ENCODE measurements at places on chromosomes 7 and 10.

GRCh38 chr10:66362522-66362921, 563.3 kb upstream of the LRRTM3 start:
- H3K4me3 ChIP-seq, result no peak overlapping the region
- H3K36me3 ChIP-seq, result no peaks in the 10 kb centered on the region
- DNase-seq, result no peak
- H3K4me1 ChIP-seq, result no peaks in the 10 kb centered on the region
- H3K27me3 ChIP-seq, result no peaks in the 10 kb centered on the region

- no peak overlapping the region for H3K4me3 ChIP-seq
- peaks cover 8% of the 10 kb centered on the region for H3K36me3 ChIP-seq
- no peak overlapping the region for H3K27ac ChIP-seq
- peaks cover 19% of the 10 kb centered on the region for H3K4me1 ChIP-seq
- no peaks in the 10 kb centered on the region for H3K27me3 ChIP-seq
- DNase-seq, result peak; percentile 54
Measured at GRCh38 chr7:140564643-140565042, 76.0 kb downstream of the DENND2A start.

GRCh38 chr7:39721345-39721744, 98.0 kb downstream of the RALA start:
- no peaks in the 10 kb centered on the region for H3K4me1 ChIP-seq
- no peak for DNase-seq
- no peak overlapping the region for H3K27ac ChIP-seq
- no peaks in the 10 kb centered on the region for H3K27me3 ChIP-seq
- no peaks in the 10 kb centered on the region for H3K36me3 ChIP-seq

DNA sequence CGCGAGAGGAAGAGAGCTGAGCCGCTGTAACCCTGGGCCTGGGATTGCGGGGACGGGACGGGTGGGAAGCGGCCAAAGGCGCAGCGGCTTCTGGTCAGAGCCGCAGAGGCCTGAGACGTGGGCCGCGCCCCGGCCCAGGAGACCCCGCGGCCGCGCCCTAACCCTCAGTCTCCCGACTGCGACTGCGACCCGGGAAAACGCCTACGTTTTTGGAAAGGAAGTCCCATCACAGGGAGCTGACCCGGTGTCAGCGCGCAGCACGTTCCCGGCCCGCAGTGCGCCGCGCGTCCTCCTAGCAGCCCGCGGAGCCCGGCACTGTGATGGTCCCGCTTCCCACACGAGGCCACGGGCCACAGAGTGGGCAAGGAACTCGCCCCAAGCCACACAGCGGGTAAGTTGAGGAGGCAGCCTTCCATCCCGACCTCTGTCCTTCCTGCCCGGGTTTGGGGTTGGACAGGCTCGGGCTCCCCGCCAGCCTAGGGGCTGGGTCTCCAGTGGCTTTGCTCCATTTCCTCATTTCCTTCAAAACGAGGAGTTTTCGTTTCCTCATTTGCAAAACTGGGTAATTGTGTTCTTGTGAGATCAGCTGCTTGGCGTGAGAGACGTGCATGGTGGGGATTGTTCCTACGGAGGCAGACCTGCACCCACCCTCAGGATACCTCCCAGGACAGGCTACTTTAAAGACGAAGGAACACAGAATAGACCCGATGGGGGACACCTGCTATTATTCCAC, 1.2 kb downstream of the GPNMB start:
- H3K4me1 ChIP-seq, result peaks cover 10% of the 10 kb centered on the region
- no peak for DNase-seq
- no peaks in the 10 kb centered on the region for H3K36me3 ChIP-seq
- H3K27ac ChIP-seq, result no peak overlapping the region
- H3K27me3 ChIP-seq, result peaks cover 9% of the 10 kb centered on the region

- peaks cover 29% of the 10 kb centered on the region for H3K4me1 ChIP-seq
- no peak overlapping the region for H3K4me3 ChIP-seq
- peak overlapping the region; percentile 53 for H3K27ac ChIP-seq
- H3K27me3 ChIP-seq, result no peaks in the 10 kb centered on the region
- peak; percentile 81 for DNase-seq
Measured at GRCh38 chr7:94064541-94065191, 60.5 kb upstream of the BET1 start.

DNA sequence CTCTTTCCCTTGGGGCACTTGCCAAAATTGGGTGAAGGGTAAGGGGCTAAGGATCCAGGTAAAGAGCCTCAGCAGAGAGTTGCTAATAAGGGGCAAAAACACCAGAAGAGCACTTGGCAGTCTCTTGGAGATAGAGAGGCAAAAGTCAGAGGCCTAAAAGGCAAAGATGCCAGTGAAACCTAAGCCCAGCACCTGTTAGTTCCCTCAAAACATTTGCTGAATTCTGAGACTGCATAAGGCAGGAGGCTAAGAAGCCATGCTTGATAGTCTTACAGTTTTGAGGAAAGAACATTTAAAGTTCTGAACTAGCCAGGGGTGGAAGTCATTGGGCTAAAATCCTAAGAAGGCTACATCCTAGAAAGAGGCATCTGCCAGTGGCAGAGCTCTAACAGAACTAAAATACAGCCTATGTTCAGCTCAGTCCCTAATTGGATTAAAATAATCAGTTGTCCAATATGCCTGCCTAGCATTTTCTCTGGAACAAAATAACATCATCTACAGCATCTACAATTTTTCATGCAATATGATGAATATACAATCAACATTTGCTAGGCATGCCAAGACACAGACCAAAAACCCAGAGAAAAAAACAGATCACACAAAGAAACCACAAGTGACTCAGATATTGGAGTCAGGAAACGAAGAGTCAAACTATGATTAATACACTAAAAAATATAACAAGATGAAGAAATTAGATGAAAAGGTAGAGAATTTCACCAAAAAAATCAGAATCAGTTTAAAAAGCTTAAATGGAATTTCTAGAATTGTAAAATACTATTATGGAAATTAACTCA, 7.7 kb downstream of the HTR7 start:
- H3K27ac ChIP-seq, result no peak overlapping the region
- DNase-seq, result peak; percentile 74
- no peak overlapping the region for H3K4me3 ChIP-seq
- no peaks in the 10 kb centered on the region for H3K36me3 ChIP-seq

DNA sequence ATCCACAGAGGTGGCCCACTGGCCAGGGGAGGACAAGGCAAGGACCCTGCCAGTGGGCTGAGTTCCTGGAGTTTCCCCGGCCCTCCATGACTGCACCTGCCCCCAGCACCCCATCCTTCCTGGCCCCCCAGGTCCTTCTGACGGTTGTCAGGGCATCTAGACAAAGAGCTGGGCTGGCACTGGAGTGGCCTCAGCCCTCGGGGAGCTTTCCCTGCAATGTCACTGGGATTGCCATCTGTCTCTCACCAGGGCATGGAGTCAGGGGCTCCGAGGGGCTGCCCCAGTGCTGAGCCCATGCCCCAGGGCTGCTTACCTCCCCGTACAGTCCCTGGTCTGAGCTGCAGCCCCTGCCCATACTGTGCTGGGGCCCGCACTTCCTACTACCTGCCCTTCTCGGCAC, 446.5 kb upstream of the MKI67 start:
- H3K36me3 ChIP-seq, result no peaks in the 10 kb centered on the region
- H3K4me1 ChIP-seq, result no peaks in the 10 kb centered on the region
- no peak overlapping the region for H3K4me3 ChIP-seq
- no peaks in the 10 kb centered on the region for H3K27me3 ChIP-seq

DNA sequence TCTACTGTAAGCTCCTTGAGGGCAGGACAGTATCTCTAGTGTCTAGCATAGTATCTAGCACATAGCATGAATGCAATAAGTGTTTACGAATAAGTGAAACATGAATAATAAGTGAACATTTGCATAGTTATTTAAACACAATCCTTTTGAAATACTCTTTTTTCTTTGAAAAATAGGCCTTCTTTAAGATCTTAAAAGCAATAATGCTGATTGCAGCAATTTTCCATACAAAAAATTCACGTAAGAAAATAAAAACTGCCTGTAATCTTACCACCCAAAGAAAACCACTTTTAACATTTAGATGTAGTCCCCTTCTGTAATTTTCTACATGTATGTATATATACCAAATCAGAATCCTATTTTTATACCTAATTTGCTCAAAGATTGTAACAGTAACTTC, 162.5 kb upstream of the HPS1 start:
- H3K36me3 ChIP-seq, result no peaks in the 10 kb centered on the region
- H3K4me1 ChIP-seq, result no peaks in the 10 kb centered on the region
- no peak overlapping the region for H3K27ac ChIP-seq
- no peak for DNase-seq

DNA sequence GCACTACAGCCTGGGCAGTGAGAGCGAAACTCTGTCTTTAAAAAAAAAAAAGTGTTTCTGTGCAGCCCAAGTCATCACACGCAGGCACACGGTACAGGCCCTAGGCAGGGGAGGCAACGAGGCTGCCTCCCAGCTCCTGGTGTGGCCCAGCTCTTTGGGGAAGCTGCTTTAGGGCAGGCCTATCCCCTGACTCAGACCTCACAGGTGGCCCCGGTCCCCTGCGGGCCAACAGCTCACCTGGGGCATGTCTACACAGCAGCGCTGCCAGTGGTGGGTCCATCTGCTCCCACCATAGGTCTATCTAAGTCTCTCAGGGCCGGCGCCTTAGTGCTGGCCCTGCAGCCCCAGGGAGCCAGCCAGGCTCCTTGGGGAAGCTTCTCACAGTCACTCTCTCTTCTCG, 31.4 kb downstream of the ZAN start:
- no peak for DNase-seq
- H3K4me1 ChIP-seq, result no peaks in the 10 kb centered on the region
- H3K4me3 ChIP-seq, result no peak overlapping the region
- no peaks in the 10 kb centered on the region for H3K36me3 ChIP-seq
- H3K27ac ChIP-seq, result no peak overlapping the region

- DNase-seq, result no peak
- no peaks in the 10 kb centered on the region for H3K27me3 ChIP-seq
- H3K27ac ChIP-seq, result no peak overlapping the region
- H3K36me3 ChIP-seq, result no peaks in the 10 kb centered on the region
- H3K4me3 ChIP-seq, result no peak overlapping the region
Measured at GRCh38 chr10:1214882-1215540, 158.8 kb downstream of the WDR37 start.

DNA sequence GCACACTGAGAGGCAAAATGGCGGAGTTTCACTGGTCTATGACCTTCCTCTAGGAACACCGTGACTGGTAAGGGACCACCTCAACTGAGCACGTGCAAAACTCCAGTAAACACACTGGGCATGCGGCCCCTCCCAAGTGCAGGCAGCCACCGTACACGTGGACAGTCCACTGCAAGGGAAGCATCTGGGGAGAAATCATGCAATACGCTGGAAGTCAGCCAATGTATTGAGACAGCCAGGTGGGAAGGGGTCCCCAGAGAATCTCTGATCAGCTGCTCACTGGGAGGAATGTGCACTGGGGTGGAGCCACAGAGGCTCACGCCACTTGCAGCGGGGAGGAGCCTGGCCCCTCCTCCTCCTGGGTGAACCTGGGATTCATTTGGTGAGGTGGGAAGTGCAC, 49.3 kb downstream of the CFAP46 start:
- no peaks in the 10 kb centered on the region for H3K4me1 ChIP-seq
- no peak for DNase-seq
- H3K27me3 ChIP-seq, result peaks cover 33% of the 10 kb centered on the region
- H3K4me3 ChIP-seq, result no peak overlapping the region
- no peaks in the 10 kb centered on the region for H3K36me3 ChIP-seq

GRCh38 chr7:154699417-154699816, 303.5 kb downstream of the PAXIP1 start:
- no peaks in the 10 kb centered on the region for H3K36me3 ChIP-seq
- no peaks in the 10 kb centered on the region for H3K27me3 ChIP-seq
- peak; percentile 48 for DNase-seq
- no peak overlapping the region for H3K4me3 ChIP-seq
- no peak overlapping the region for H3K27ac ChIP-seq

DNA sequence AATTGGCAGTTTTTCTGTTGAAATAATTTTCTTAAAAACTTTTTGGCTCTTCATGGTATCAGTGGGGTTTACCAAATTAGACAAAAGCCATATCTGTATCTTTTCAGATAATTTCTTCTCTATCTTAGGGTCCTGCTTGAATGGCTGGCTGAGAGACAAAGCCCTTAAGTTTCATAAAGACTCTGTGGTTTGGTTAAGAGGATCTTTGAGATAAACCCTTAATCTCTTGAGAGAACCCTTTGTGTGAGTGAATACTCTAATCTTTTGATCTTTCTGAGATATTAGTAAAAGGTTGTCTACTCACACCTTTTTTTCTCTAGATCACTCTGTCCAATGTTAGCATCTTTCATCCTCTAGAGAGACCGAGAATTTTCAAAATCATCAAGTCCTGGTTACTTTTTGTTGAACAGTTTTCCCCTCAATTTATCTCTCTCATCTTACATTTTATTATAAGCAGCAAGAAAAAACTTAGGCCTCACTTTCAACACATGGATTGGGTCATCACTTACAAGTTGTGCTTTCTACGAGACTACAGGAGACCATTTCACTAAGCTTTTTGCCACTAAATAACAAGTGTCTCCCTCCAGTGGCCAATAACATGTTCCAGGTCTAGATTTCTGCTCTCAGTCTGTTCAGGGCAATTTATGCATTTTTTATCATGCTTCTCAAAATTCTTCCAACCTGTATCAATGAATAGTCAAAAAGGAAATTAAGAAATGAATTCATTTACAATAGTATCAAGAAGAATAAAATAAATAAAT, 28.4 kb downstream of the DNAJC9 start:
- DNase-seq, result no peak
- H3K36me3 ChIP-seq, result peaks cover 6% of the 10 kb centered on the region
- H3K27me3 ChIP-seq, result no peaks in the 10 kb centered on the region
